ENCODE measurements at places on chromosomes 5 and 9.

GRCh38 chr5:81164936-81165335, 68.2 kb upstream of the CKMT2 start:
- no peak for DNase-seq

DNA sequence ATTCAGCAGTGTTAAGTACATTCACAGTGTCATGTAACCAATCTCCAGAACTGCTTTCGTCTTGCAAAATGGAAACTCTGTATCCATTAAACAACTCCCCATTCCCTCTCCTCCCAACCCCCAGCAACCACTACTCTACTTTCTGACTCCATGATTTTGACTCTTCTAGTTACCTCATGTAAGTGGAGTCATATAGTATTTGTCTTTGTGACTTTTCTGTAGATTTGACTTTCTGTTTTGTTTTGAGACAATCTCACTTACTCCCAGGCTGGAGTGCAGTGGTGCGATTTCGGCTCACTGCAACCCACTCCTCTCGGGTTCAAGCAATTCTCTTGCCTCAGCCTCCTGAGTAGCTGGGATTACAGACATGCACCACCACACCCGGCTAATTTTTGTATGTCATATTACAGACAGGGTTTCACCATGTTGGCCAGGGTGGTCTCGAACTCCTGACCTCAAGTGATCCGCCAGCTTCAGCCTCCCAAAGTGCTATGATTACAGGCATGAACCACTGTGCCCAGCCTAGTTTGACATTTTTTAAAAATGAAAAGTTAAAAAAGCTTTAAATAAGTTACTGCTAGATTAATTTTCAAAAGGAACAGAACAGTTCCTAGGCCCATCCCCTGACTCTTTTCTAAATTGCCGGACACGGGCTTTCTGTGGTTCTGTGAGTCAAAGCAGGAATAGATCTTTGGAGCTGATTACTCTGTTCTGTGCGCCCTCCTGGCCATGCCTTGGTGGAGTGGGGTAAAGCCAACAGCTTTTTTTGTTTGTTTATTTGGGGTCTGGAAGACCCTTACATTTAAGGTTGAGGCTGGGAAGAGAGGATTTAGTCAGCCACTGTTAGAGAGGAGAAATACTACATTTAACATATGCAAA, 59.3 kb downstream of the RALGPS1 start:
- no peak for DNase-seq

DNA sequence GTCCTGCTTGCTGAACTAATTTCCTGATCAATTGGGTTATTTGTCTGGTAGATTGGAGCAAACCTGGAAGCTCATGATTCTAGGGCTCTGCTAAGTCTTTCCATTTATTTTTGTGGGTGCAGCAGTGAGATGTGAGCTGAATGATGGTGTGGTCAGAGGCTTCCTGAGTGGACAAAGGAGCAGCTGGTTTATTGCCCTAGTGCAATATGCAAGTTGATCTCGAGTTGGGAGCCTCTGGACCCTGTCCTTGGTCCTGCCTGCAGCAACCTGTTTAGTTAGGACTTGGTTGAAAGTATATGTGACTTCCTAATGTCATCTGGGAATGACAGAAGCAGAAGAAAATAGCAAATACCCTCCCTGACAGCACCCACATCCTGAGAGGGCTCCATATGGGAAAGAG, 4.2 kb upstream of the UNC5A start:
- DNase-seq: no peak

GRCh38 chr5:66958980-66959641, 237.5 kb downstream of the CD180 start:
- no peak for DNase-seq

GRCh38 chr9:75089373-75089766, 1.1 kb downstream of the OSTF1 start:
- DNase-seq: no peak

DNA sequence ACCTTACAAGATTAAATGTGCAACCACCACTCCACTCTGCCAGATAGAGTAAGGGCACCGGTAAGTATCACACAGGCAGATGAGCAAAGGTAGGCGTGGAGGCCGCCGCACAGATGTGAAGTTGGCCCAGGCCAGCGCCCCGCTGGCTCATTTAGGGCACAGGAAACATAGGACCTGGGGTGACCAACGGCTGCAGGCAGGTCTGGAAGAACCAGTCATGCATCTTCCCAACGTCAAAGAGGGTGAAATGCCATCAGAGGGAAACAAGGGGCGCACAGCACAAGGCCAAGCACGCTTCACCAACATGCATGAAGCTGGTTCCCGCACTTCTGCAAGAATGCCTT, 31.7 kb upstream of the SLC6A3 start:
- DNase-seq: no peak

- DNase-seq: no peak
Measured at GRCh38 chr9:86792136-86792535, 155.2 kb downstream of the GAS1 start.

GRCh38 chr5:59424515-59424914, 469.0 kb downstream of the PDE4D start:
- DNase-seq: no peak

GRCh38 chr5:144267961-144268513, 97.4 kb downstream of the KCTD16 start:
- DNase-seq: no peak

DNA sequence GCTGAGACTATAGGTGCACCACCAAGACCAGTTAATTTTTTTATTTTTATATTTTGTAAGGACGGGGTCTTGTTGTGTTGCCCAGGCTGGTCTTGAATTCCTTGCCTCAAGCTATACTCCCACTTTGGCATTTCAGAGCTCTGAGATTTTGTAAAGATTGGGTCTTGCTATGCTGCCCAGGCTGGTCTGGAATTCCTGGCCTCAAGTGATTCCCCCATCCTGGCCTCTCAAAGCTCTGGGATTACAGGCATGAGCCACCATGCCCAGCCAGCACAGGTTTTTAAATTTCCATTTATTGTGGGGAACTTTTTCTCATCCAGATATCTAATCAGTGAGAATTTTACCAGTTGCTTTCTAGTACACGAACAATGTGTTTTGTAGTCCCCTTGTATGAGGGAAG, 156.1 kb upstream of the VLDLR start:
- no peak for DNase-seq

GRCh38 chr9:4321554-4321953, 21.7 kb upstream of the GLIS3 start:
- DNase-seq: no peak

- peak; percentile 58 for DNase-seq
Measured at GRCh38 chr5:168291342-168291963, at the start of gene WWC1. Gene WWC1, plus strand, starts transcription at chr5:168291645. Its CDS starts 508 bp downstream, at chr5:168292153.

- DNase-seq: no peak
Measured at GRCh38 chr5:167985373-167985772, 306.1 kb upstream of the WWC1 start.

GRCh38 chr5:135473956-135474670, 22.0 kb upstream of the TIFAB start:
- DNase-seq: no peak

GRCh38 chr9:85479305-85479704, 262.4 kb downstream of the AGTPBP1 start:
- no peak for DNase-seq

GRCh38 chr5:7916171-7916804, 47.3 kb downstream of the MTRR start:
- DNase-seq: no peak

DNA sequence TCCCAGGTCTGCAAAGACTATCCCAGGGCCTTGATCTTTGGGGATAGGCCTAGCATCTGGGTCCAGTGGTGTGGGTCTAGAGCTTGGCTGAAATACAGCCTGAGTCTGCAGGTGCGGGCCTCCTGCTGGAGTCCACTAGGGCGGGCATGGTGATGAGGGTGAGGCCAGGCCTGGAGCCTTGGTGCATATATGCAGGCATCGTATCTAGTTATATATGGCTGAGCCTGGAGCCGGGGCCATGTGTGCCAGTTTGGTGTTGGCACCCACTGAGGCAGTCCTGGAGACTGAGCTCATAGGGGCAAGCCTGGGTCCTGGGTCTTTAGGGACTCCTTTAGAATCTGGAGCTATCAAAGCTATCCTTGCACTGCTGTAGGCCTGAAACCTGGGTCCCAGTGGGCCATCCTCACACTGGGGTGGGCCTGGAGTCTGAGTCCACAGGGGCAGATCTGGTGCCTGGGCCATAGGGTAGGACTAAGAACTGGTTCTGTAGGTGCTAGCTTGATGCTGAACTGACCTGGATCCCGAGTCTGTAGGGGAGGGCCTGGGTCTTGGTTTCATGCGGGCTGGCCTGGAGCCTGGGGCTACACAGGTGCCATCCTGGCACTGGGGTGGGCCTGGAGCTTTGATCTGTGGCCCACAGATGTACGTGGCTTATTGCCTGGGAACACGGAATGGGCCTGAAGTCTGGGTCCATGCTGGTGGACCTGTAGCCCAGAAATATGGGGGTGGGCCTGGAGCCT, 346.5 kb upstream of the MEF2C start:
- no peak for DNase-seq

- no peak for DNase-seq
Measured at GRCh38 chr5:154135125-154135817, 55.3 kb upstream of the GALNT10 start.

GRCh38 chr5:105659396-105659795, 2011.3 kb downstream of the EFNA5 start:
- DNase-seq: no peak

DNA sequence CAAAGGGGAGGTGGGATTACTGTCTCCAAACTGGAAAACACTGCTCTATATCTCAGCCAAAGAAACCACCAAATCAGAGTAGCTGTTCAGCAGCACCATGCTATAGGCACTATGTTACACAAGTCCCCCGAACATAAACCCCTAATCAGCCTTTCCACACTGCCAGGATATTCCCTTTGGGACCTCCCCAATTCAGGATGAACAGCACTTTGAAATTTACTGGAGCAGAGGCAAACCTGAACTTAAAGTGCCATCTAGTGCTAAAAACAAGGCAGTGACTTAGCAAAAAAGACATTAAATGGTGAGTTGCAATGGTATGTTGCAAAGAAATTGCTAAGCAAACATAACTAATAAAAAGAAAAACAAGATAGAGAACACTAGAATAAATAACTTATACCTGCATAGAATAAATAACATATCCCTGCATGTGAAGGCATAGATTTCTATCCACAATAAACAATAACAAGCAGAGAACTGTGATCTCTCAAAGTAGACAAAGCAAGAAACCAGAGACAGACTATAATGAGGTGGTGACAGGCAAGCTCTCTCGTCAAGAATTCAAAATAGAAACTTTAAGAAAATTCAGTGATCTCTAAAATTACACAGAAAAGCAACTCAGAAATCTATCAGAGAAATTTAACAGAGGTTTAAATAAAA, 584.4 kb upstream of the ACO1 start:
- DNase-seq: peak; percentile 31

- no peak for DNase-seq
Measured at GRCh38 chr5:55036477-55036876, 12.4 kb downstream of the GZMK start.

- DNase-seq: no peak
Measured at GRCh38 chr5:134567641-134568336, 42.3 kb downstream of the JADE2 start.

DNA sequence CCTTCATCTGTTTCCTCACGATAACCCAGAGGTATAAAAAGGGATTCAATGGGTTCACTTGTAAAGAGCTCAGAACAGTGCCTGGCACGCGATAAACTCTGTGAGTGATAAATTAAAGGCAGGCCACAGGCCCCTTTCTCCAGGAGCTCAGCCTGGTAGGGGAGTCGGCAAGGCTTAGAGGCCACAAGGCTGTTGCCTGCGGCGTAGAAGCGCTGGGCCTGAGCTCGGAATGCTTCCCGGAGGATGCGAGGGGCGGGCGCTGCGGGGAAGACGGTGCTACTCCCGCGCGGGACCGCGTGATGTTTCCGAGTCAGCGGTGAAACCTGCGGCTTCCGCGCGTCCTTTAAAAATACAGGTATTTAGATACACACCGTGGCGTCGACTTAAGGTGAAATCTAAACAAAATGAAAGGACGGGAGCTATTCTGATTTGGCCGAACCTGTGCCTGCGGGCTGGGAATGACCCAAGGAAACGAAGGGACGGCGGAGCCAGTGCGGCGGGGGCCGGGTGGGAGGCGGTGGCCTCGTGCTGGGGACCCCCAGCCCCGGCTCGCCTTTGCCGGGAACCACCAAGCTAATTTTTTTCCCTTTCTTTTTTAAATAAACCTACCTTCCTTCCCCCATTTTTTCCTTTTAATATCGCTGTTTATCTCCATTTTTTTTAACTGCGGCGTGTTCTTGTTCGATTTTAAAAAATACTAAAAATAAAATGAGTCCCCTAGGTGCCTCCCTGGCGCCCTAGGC, 6.2 kb downstream of the NKX2-5 start:
- DNase-seq: no peak

DNA sequence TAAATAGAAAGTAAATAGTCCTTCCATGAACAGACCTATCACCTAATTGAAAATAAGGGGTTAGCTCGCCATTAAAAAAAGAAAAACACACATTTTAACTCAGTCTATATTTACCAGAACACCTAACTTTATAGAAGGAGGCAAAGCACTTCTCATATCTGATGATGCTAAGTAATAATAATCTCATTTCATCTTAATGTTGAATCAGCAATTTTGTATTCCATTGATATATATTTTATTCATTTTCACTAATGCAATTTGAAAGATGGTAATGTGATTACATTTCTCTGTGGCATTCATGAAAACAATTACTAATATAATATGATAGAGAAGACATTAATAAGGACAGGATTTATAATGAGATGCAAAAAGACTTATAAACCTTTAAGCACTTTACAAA, 276.7 kb downstream of the BNC2 start:
- no peak for DNase-seq

DNA sequence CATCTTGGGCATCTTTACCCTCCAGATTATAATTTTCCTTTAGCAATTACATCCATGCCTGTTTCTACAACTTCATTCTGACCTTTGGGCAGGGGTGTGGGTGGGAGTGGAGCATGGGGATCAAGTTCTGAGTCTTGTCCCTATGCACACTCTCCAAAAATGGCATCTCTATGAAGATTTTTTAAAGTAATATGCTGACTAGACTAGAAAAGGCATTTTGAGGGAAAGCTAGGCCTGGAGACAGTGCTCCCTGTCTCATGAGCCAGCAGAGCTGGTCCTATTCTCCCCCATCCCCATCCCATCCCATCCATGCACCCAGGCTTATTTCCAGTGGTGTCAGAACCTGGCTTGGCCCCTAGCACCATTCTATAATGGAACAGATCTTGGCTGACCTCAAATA, 398.0 kb upstream of the SLC24A2 start:
- DNase-seq: no peak

- DNase-seq: no peak
Measured at GRCh38 chr9:90894986-90895687, 93.5 kb downstream of the SYK start.

GRCh38 chr5:151448038-151448985, 909 bp downstream of the SLC36A1 start:
- DNase-seq: peak; percentile 52

- DNase-seq: no peak
Measured at GRCh38 chr9:69658987-69659675, 13.0 kb downstream of the APBA1 start.

- DNase-seq: no peak
Measured at GRCh38 chr5:78903353-78903752, 81.8 kb downstream of the ARSB start.

- DNase-seq: no peak
Measured at GRCh38 chr5:78833284-78833683, 151.8 kb downstream of the ARSB start.

GRCh38 chr5:132751444-132751843, 4.2 kb downstream of the CCNI2 start:
- no peak for DNase-seq
